Sciatic nerve (tissue), 2 donors: ENCODE measurements at places on chromosomes 7 and 10. TPM values are rescaled to one million over a fixed set of nuclear protein-coding genes. Genes with fewer than 3 reads are reported as not detected.

The C10orf53 gene
- not detected for total RNA-seq

The PNLIPRP1 gene
- 1.2 TPM for total RNA-seq

The ZNF518A gene
- 33.4 TPM for total RNA-seq

The RET gene
- 0.80 TPM for total RNA-seq

The SLC16A12 gene
- 10.3 TPM for total RNA-seq
